IgD-negative memory B cell (primary cell): ENCODE measurements at places on chromosomes 16 and 17. TPM values are rescaled to one million over a fixed set of nuclear protein-coding genes. Genes with fewer than 3 reads are reported as not detected.

Gene GJC1
- polyA plus RNA-seq: 0.15 TPM

Gene ZNF174
- polyA plus RNA-seq: 15.5 TPM

Gene SGF29
- 49.2 TPM for polyA plus RNA-seq

Gene PIRT
- polyA plus RNA-seq: not detected

Gene CACNG1
- not detected for polyA plus RNA-seq

Gene DPEP3
- not detected for polyA plus RNA-seq

Gene P3H4
- polyA plus RNA-seq: 1.5 TPM

Gene LDHD
- not detected for polyA plus RNA-seq

Gene PPM1E
- not detected for polyA plus RNA-seq

Gene NDRG4
- polyA plus RNA-seq: 0.81 TPM

Gene KRTAP17-1
- not detected for polyA plus RNA-seq

Gene SHISA6
- polyA plus RNA-seq: not detected

Gene HS3ST2
- not detected for polyA plus RNA-seq

Gene BAIAP2
- polyA plus RNA-seq: 0.48 TPM

Gene TLCD3B
- not detected for polyA plus RNA-seq

Gene SLC5A11
- polyA plus RNA-seq: 0.13 TPM

Gene KRTAP9-8
- polyA plus RNA-seq: not detected

Gene TP53TG3
- polyA plus RNA-seq: not detected

Gene PCTP
- polyA plus RNA-seq: 1.9 TPM

Gene PLCG2
- 123 TPM for polyA plus RNA-seq

Gene EMC6
- 81.8 TPM for polyA plus RNA-seq

Gene ESRP2
- polyA plus RNA-seq: 0.48 TPM

Gene ANKRD40
- 4.5 TPM for polyA plus RNA-seq

Gene CD300H
- polyA plus RNA-seq: 0.61 TPM
